ENCODE measurements at places on chromosomes 1 and 21.

- no peak for DNase-seq
Observed at GRCh38 chr1:119829625-119830024, 18.4 kb upstream of the REG4 start.

DNA sequence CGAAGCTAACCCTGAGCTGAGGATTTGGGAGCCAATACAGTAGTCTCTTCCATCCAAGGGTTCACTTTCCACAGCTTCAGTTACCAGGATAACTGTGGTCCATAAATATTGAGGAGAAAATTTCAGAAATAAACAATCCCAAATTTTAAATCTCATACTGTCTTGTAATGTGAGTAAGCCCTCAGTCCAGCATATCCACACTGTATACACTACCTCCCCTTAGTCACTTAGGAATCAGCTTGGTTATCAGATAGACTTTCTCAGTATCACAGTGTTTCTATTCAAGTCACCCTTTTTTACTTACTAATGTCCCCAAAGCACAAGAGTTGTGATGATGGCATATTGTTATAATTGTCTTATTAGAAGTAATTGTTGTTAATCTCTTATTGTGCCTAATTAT lies 102.3 kb upstream of the GNG12 start:
- DNase-seq: no peak

DNA sequence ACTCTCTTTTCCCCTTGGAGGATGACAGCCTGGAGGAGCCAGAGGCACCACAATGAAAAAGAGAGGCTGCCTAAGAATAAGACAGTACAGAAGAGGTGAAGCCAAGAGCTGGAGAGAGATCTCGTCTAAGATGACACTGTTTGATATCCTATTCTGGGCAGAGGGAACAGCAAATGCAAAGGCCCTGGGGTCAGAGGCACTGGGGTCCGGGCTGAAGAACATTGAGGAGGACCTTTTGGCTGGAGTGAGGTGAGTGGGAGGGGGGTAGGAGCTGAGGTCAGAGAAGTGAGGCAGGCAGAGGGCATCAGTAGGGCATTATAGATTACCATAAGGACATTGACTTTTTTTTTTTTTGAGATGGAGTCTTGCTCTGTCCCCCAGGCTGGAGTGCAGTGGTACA lies 19.3 kb upstream of the TMEM51 start:
- no peak for DNase-seq

GRCh38 chr1:69661686-69662085 lies 94.0 kb downstream of the LRRC7 start:
- DNase-seq: no peak

DNA sequence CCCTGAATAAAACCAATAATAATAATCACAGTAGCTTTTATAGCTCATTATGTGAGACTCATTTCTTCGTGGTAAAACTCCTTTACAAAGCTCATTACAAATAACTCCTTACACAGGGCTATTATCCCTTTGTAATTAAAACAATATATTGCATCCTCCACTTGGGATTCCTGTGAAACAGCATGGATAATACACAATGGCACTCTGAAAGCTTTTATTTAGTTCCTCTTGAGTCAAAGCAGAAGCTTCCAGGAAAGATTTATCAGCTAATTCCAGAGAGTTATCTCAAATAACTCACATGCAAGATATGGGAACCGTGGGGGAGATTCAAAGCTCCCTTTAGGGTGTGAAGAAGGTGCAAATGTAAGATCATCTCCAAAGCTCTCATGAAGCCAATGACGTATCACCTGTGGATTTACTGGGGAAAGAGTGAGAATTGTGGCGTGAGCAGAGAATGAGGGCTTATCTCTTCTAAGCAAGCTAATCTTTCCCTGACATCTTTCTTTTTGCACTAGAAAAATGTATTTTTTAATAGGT lies 60.4 kb upstream of the GJA5 start:
- no peak for DNase-seq

- DNase-seq: no peak
Observed at GRCh38 chr1:3735027-3735681, 17.1 kb upstream of the CCDC27 start.

- DNase-seq: no peak
Observed at GRCh38 chr1:59568158-59568935, 246.4 kb upstream of the HOOK1 start.

DNA sequence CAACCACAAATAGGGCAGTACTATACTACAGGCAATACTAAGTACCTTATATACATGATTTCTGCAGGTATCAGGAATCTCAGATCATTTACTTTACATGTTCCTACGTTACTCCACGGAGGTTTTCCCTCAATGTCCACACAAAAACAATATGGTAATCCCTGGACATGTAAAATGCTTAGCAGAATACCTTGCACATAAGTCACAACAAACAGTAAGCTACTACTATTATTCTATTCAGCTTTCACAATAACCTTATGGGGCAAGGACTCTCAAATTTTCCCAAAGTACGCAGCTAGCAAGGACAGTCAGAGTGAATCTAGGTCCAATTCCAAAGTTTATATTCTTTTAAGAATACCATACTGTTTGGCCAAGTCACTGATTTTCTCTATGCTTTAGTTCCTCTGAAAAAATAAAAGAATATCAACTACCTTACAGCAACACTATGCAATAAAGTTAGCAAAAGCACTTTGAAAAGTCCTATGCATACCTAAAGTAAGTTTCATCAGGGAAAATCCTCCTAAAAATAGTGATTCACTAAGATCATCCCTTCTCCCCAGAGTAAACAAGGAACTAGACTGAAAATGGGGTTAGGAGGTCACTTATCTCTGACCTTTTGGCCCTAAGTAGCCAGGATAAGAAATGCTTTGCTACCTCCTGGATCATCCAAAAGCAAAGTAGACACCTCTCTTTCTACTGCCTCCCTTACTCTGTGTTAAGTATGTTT lies 67.4 kb downstream of the LUZP1 start:
- no peak for DNase-seq

GRCh38 chr1:101769520-101769919 lies 227.2 kb downstream of the OLFM3 start:
- no peak for DNase-seq

DNA sequence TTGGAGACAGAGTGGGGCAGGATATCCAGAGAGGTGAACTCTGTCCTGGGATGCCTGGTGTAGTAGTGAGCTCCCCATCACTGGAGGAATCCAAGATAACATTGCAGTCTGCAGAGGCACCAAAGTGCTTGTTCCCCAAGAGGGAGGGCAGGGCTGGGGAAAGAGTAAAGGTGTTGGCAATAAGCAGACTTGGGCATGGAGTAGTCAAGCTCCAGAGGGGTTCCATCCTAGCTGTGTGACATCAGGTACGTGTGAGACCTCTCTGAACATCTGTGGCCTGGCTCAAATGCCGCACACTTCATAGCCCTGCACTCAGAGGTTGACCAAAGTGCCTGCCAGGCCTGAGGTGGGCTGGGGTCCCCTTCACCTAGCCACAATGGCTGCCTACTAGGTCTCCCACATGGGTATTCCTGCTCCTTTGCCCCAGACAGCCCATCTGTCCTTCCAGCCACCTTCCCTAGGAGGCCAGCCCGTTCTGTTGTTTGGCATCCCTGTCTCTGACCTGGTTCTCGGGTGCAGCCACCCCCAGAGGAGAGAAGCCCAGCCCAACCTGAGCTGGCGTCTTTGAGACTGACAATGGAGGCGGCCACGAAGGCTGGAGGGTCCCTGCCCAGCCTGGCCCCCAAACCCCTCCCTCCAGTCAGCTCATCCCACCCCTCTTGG lies 2.8 kb upstream of the ARF1 start:
- DNase-seq: no peak

DNA sequence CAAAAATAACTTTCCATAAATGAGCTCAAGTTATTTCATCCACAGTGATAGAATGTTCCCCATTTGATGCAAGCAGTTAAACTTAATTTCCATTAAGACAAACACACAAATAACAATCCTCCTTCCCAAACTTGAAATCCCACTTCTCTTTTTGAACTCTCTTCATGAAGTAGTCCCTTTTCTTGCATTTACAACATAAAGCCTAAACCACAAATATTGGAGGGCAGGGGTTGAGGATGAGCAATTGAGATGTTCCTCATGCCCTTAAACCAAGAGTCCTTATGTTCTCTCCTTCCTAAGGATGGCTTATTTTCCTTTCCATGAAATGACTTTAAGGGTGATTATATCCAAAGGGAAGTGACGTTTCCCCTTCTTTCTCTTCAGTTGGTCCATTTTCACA lies 228.8 kb downstream of the DISC1 start:
- DNase-seq: no peak

GRCh38 chr1:19333587-19334354 lies 21.6 kb downstream of the SLC66A1 start:
- DNase-seq: no peak

DNA sequence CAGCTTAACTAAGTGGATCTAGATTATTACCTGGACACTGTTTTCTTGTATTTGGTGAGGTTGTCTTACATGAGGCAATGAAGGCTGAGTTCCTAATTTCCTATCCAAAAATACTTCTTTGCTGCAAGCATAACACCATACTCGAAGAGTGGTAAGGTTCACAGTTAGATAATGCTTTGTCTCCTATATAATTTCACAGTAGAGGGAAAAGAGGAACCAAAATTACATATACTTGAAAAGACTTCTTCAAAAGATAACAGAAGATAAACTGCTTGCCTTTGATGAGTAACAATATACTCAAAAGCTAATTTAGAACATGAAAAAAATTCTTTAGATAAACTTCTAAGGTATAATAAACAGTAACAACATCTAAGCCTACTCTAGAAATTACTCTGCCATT lies 20.4 kb downstream of the USP33 start:
- DNase-seq: no peak

DNA sequence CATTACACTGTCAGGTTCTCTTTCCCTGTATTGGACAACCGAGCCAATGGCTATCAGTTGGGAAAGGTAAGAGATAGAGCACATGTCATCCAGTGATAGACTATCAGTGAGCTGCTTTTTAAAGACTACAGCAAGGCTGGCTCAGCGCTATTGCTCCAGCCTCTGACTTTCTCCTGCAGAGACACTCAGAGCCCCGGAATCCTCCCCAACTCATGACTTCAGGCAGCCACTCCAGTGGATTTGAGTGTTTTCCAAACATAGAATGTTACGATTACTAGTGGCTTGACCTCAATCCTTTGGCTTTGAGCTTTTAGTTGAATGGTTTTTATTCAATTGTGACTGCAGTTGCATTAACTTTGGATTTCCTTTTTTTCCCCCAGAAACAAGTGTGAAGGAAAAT lies 331.9 kb downstream of the DISC1 start:
- DNase-seq: no peak

DNA sequence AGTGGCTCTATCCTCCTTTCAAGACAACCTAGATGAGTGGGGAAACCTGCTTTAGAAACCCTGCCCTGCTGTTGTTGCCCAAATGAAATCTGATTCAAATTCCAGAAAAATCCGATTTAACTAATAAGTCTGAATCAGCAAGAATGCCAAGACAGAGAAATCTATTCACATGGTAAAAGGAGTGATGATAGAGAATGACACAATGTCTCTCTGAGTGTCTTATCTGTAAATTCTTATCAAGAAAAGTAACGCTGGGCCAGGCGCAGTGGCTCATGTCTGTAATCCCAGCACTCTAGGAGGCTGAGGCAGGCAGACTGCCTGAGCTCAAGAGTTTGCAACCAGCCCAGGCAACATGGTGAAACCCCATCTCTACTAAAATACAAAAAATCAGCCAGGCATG lies 13.7 kb upstream of the GUCA2A start:
- DNase-seq: no peak

- DNase-seq: no peak
Observed at GRCh38 chr1:179337288-179337687, 28.5 kb upstream of the AXDND1 start.

GRCh38 chr1:182685215-182685614 lies 828 bp upstream of the RGS8 start:
- no peak for DNase-seq

DNA sequence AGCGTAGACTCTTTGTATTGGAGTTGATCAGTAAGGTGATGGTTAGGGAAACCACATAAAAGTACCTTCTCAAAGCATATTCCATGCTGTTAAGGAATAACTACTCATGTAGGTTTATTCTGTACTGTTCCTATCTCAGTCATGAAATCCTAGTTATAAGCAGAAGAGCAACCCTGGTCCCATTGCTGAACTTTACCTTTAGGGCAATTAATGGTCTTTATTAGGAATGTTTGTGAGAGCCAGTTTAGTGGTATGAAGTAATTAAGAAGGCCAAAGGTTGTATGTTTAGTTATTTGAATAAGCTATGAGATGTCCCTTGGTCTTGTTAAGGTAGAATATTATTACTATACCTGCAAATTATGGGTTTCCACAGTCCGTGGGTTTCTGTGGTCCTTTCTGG lies 44.0 kb downstream of the ACP6 start:
- no peak for DNase-seq

DNA sequence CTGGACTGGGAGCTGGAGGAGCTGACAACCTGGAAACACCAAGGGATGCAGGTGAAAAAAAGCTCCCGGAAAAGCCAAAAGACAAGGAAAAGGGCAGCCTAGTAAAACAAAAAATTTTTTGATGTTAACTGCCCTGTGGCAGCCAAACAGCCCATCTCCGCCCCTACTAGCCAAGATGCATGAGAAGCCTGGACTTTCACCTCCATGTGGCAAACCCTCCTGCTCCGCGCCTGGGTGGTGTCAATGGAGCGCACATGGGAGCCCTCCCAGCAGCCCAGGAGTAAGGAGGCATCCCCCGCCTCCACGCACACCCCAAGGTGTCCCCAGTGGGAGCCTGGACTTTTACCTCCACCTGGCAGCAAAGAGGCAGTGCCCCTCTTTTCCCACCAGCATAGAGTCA lies 30.5 kb downstream of the LEMD1 start:
- DNase-seq: no peak

- no peak for DNase-seq
Observed at GRCh38 chr21:29096218-29097015, 23.0 kb upstream of the CCT8 start.

DNA sequence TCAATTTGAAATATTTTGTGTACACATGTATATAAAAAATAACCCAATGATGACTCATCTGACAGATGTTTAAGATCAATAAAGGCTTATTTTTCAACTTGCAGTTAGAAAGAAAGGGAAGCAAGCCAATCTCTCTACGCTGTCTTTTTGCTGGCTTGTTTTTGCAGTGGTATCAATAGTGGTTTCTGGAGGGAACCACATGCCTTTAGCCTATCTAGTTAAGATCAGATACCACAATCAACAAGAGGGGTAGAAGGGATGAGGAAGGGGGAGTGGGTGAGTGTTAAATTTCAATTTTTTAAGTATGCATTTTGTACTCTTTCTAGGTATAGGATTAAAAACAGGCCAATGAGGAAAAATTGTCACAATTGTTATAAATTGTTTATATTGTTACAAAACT lies 276.2 kb downstream of the KCNH1 start:
- DNase-seq: no peak

- no peak for DNase-seq
Observed at GRCh38 chr21:41816583-41817165, 49.8 kb upstream of the RIPK4 start.

- no peak for DNase-seq
Observed at GRCh38 chr1:20400341-20401177, 85.5 kb downstream of the CAMK2N1 start.

GRCh38 chr1:17121881-17122280 lies 2.6 kb upstream of the PADI2 start:
- no peak for DNase-seq

Measured in vagina (tissue), 2 donors.